NCI-H2171 treated with DMSO at 0.1 percent for 48 hours (cell line): ENCODE measurements at places on chromosomes 3 and 15.

DNA sequence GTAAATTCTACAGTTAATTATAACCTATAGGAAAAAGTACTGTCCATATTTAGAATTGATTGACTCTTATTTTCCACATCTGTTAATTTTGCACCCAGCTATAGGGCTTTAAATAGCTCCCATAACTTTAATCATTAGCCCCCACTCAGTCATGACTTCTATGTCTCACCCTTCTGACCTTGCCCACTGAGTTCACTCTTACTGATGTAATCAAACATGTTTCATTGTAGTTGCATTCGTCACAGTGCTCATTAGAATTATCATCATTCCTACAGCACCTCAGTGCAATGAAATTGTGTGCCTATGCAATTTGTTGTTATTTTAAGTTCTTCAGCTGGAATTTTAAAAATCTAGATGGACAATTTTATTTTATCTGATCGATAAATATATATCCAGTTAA is 151.4 kb downstream of the TIGIT start:
- no peak for DNase-seq

DNA sequence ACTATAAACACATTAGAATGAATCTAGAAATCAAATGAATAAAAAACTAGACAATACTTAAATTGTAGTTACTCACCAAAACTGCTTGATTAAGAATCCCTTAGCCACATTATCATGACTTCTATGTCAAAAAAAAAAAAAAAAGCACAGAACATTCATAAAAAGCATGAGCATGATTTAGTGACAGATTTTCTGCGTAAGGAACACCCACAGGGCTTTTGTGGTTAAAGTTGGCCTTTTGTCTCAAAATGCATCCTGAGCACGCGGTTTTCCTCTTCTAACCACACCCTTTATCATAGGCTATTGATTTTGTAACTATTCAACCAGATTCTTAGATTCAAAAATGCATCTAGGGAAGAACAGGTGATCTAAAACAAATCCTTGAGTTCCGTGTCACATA is 334.0 kb upstream of the NR2F2 start:
- DNase-seq: no peak

DNA sequence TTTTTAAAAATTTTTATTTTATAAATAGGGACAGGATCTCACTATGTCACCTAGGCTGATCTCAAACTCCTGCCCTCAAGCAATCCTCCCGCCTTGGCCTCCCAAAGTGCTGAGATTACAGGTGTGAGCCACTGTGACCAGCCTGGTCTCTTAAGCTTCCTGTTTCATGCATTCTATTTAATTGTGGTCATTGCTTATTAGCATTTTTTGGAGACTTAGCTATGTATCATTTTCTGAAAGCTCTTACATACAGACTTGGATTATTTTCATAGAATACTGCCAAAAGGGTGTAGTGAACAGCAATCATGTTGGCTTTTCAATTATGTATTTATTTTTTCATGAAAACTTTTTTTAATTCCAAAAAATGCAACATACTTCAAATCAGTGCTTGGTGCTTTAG is 51.5 kb upstream of the DCUN1D1 start:
- DNase-seq: no peak

- DNase-seq: no peak
Observed at GRCh38 chr3:178109691-178110090, 426.5 kb upstream of the KCNMB2 start.

- DNase-seq: no peak
Observed at GRCh38 chr3:172726380-172726779, 15.5 kb upstream of the NCEH1 start.

DNA sequence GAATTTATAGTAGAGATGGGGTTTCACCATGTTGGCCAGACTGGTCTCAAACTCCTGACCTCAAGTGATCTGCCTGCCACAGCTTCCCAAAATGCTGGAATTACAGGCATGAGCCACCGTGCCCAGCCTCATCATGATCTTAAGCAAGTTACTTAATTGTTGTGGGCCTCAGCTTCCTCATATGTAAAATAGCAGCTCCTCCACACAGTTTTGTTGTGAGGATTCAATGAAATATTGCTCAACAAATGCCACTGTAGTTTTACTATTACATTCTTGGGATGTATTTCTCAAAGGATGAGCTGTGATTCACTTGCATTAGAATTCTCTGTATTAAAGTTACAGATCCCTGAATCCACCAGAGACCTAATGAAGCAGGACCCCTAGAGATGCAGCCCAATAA is 168.8 kb downstream of the ADAMTS9 start:
- no peak for DNase-seq
